ENCODE measurements at places on chromosomes 4 and X.

GRCh38 chr4:7621252-7622035 is 186.7 kb upstream of the PSAPL1 start:
- DNase-seq = no peak

DNA sequence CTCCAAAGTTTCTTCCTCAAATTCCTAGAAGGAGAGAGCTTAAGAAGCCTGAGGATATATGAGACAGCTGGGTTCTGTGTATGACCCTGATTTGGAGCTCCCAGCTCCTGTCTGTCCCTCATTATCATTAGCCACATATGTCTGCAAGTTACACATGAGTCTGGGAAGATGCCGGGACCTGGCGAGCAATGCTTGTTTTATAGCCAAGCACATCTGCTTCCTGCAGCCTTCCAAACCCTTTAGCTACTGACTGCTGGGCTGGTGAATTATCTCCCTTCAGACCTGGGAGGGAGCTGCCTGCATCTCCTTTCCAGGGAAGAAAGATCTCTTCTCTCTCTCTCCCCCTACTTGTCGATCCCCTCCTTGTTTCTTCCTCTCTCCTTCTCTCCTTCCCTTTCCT is 556.7 kb upstream of the BOD1L1 start:
- no peak for DNase-seq

GRCh38 chrX:119942831-119943184 is 743 bp downstream of the NKAP start:
- DNase-seq = no peak

DNA sequence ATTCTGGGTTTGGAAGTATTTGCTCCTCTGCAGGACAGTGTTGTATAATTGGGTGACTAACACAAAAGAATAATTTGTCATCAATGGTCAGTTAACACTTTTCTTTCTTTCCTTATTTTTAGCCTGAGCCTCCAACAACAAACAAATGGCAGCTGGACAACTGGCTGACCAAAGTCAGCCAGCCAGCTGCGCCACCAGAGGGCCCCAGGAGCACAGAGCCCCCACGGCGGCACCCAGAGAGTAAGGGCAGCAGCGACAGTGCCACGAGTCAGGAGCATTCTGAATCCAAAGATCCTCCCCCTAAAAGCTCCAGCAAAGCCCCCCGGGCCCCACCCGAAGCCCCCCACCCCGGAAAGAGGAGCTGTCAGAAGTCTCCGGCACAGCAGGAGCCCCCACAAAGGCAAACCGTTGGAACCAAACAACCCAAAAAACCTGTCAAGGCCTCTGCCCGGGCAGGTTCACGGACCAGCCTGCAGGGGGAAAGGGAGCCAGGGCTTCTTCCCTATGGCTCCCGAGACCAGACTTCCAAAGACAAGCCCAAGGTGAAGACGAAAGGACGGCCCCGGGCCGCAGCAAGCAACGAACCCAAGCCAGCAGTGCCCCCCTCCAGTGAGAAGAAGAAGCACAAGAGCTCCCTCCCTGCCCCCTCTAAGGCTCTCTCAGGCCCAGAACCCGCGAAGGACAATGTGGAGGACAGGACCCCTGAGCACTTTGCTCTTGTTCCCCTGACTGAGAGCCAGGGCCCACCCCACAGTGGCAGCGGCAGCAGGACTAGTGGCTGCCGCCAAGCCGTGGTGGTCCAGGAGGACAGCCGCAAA is 106.0 kb downstream of the KLHL8 start:
- no peak for DNase-seq

DNA sequence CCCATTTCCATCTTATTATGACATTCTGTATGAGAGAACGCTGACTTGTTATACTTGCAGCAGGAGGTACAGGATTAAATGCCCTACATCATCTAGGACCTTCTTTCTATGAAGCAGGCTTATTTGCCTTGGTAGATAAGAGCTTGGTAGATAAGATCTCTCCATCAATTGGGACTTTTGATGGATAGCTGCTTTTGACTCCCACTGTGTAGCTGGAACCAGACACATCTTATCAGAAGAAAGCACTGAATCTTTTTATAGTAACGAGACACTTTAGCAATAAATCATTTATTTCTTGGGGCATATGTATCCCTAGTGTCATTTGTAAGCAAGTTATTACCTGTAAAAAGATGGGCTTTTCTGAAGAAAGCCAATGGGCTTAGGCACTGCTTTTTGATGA is 613.9 kb downstream of the TECRL start:
- no peak for DNase-seq

DNA sequence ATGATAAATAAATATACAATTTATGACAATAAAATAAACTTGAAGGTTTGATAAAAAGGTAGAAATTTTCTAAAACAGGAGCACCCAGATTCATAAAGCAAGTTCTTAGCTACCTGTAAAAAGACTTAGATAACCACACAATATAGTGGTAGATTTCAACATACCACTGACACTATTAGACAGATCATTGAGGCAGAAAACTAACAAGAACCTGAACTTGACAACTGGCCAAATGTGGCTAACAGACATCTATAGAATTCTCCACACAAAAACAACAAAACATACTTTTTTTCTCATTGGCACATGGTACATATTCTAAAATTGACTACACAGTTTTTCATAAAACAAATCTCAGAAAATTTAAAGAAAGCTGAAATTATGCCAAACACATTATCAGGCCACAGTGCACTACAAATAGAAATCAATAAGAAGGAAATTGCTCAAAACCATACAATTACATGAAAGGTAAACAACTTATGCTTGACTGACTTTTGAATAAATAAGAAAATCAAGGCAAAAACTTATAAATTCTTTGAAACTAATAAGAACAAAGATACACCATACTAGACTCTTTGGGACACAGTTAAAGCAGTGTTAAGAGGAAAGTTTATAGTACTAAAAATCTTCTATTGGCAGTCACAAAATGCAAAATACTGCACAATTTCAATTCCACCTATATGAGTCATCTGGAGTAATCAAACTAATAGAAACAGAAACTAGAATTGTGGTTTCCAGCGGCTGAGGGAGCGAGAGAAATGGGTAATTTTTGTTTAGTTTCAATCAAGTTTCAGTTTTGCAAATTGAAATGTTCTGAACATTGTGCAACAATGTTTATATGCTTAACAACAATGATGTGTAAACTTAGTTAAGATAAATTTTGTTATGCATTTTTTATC is 925.6 kb downstream of the SH3BGRL start:
- DNase-seq = no peak

DNA sequence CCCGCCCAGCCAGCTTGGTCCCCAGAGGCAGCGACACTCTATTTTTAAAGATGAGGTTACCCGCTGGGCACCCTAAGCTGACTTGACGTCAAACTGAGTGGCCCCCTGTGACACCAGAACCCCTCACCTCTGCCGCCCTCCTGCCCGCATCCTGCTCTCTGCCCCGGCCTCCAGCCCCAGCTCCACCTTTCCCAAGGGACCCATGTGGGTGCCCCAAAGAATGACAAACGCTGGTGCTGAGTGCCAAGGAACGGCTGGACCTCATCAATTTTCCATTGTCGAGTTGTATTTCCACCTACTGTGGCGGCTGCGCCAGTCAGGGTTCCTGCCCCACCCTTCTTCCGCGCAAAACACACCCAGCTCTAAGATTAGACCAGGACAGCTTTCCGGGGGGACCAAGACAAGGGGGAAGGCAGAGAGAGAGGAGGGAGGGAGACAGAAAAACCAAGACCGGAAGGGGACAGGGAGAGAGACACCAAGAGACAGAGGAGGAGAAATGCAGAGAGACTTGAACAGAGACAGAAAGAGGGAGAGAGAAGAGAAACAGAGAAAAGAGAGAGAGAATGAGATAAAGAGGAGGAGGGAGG is 2.0 kb downstream of the PRKX start:
- no peak for DNase-seq

- no peak for DNase-seq
Measured at GRCh38 chr4:11440481-11441193, 11.9 kb upstream of the HS3ST1 start.

DNA sequence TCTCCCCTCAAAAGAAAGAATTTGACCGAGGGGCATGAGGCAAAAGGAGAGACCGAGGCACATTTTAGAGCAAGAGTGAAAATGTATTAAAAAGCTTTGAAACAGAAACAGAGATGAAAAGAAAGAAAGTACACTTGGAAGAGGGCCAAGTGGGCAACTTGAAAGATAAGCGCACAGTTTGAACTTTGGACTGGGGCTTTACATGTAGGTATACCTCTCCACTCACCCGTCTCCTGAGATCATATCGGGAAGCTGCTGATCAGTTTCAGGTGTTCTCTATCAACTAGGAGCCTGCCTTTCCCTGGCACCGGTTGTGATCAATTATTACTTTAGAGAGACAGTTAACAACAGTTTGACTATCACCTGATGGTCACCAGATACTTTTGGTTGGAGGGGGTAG is 2666.5 kb downstream of the ARAP2 start:
- DNase-seq = no peak

GRCh38 chr4:100739426-100739825 is 221.6 kb upstream of the EMCN start:
- DNase-seq = no peak

DNA sequence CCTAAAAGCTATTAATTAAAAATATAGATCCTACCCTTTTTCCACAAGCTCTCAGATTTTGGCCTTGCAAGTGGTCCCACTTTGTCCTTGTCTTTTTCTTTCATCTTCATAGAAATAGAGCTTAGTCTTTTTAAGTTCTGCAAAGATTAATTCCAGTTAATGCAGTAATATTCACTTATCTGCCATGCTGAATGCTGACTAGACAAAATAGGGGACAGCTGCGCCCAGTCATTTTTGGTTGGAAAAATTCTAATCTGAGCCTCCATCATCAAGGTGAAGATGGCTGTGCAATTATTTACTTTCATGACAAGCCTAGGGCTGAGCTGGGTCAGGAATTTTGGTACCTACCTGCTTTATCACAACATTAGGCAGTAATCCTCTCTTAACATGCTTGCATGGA is 241.3 kb upstream of the CXorf66 start:
- DNase-seq = no peak

- DNase-seq = no peak
Measured at GRCh38 chr4:4333265-4333706, 43.2 kb downstream of the ZBTB49 start.

DNA sequence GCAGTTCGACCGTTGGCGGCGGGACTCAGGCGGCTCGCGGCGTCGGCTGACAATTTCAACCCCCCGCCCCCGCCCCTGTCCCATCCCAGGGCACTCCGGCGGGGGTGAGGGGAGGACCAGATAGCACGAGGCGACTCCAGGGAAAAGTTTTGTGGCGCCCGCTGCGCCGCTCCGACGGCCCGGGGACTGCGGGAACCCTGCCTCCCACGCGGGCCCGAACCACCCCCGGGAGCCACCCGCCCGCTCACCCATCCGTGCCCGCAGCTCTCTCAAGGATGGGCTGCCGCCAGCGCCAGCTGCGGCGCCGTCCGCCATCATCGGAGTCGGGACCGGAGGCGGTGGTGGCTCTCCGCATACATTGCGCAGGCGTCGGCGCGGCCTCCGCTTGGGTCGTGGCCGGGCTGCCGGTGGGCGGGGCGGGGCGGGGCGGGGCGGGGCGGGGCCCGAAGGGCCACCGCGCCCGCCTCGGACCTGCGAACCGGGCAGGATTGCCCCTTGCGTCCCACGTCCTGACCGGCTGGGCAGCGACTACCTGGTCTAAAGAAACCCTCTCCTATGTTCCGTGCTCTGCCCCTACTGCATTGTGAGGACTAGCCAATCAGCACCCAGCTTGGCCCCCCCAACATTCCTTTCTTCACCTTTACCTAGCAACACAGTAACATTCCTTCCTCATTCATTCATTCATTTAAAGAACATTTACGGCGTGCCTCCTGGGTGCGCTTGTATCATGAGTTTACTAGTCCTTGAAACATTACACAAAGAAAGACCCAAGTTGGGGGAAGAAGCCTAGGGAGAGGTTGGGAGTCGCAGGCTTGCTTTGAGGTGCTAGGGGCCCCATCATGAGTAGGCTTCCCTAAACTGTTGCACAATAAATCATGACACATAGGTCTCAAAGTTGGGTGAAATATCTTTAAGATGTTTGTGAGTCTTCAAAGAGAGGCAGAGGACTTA is at the start of gene MAP7D3:
Gene MAP7D3, minus strand, starts transcription at position 360 of the 951 bp plus-strand sequence. Its CDS starts 42 bp downstream, at position 318.
- no peak for DNase-seq

DNA sequence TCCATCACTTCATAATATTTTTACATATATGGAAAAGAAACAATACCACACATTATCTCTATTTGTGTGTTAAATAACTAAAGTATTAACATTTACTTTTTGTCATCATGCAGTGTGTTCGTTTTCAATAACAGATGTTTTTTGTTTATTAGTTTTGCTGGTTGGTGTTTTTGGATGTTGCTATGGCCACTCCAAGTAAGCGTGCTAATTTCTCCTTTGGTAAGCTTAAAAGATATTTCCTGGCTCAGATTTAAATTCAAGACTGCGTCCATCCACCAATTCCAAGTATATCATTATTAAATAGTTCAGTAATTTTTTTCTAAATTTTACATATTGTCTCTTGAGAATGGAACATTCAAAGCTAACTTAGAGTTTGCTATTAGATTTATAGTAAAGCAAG is 235.4 kb upstream of the IL1RAPL1 start:
- no peak for DNase-seq

DNA sequence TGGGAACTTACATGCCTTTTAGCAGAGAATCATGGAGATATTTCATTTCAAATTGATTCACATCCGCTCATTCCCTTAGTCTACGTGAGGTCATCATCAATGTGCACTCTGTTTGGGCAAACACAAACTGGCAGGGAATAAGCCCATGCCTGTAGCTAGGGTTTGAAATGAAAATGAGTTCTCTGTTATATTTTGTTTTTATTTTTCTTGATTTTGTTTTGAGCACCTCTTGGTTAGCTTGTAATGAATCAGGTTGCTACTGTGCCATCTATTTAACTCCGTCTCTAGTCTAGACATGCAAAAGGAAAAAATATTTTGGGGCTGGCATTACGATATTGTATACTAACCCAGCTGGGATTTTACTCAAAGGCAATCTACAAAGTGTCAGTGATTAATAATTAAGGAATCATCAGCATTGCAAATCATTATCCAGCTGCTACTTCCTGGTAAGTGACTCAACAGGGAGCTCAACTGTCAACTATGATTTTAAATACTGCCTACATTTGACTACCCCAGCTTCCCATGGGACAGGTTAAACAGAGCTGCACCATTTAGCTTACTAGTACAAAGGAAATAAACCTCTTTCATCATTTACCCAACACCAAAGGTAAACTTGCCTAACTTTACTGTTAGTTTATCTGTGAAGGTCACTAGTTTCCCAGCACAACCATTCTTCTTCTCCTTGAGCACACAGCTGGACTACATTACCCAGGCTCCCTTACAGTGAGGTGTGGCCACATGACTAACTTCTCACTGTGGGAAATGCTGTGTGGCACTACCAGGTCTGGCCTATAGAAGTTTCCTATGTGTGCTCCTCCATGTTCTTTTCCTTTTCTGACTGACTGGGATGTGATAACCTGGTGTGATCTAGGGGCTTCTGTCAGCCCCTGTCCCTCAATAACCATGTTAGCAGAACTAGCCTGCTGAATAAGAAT is 21.2 kb upstream of the TRPC5OS start:
- DNase-seq = no peak

GRCh38 chr4:182937268-182938204 is 20.4 kb upstream of the DCTD start:
- no peak for DNase-seq
